CD4-positive, alpha-beta T cell treated with Interleukin-4 for 1 hour (primary cell): ENCODE measurements at places on chromosomes 3 and 15.

DNA sequence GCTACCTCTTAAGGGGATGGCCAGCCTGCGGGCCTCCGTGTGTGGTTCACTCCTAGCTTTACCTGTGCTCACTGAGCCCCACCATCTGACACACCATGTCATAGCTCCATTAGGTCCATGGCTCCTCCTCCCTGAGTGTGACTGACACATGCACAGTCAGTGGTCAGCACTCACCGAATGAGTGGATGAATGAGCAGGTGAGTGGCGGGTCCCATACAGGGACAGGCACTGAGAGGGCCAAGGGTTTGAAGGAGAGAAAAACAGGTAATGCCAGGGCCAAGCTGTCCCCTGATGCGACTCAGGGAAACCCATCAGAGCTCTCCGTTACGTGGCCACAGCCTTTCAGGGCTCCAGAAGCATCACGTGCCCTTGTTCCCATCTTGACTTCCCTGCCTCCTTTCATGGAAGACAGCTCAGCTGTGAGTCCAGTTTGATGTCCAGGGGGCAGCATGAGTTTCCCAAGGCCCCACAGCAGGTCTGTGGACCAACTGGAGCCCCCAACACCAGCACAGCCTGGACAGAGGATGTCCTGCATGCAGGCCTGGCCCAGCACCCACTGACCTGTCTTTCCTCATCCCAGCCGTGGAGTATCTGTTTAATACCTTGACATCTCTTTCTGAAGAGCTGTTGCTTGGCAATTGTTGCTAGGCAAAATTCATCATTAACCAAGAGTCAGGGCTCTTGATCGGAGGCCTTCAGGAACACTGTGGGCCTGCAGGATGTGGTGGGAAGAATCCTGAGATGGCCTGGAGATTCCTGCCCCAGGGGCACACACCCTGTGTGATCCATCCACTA lies 84.4 kb downstream of the PLXNA1 start:
- DNase-seq = no peak

GRCh38 chr3:126337980-126338651 lies 19.1 kb downstream of the KLF15 start:
- no peak for DNase-seq

DNA sequence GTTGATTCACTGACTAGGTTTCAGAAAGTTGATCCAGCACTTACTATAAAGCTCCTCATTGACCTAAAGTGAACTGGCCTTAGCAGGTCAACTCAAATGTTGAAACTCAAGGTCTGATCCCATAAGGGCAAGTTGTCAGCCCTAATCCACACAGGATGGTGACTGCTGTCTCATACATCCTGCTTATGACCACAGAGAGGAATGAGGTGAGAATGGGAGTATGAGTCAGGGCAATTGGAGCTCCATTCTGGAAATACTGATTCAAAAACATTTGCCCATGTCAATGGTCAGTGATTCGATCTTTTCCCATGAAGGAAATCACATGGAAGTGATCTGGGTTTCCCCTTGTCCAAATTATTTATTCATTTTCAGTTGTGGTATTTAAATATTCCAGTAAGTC lies 78.7 kb downstream of the ZNF385D start:
- no peak for DNase-seq

DNA sequence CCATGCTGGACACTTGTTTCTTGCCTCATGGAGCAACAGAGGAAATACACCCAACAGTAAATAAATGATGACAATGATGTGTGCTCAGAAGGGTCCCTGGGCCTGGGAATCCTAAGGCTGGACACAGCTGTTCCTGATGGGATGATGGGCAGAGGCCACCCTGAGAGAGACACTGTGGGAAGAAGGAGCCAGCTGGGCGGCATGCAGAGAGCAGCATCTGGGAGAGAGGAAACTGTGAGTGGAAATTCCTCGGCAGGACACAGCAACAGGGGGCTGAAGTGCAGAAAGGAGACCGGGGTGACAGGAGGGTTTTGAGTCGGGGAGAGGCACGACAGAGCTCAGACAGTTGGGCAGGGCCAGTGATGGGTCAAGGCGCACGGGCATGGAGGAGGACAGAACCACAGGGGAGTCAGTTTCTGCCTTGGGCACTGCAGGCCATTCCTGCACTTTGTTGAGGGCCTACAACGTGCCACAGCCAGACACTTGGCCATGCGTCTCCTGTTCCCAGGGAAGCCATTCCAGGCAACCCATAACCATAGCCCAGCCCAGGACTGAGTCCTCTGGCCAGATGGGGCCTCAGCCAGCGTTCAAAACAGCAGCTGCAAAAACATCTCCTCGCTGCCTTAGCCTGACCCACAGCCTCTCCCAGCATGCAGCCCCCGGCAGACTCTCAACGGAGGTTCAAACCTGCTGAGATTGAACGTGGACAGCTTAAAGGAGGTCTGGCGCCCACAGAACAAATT lies 36.7 kb upstream of the SLC6A1 start:
- no peak for DNase-seq

DNA sequence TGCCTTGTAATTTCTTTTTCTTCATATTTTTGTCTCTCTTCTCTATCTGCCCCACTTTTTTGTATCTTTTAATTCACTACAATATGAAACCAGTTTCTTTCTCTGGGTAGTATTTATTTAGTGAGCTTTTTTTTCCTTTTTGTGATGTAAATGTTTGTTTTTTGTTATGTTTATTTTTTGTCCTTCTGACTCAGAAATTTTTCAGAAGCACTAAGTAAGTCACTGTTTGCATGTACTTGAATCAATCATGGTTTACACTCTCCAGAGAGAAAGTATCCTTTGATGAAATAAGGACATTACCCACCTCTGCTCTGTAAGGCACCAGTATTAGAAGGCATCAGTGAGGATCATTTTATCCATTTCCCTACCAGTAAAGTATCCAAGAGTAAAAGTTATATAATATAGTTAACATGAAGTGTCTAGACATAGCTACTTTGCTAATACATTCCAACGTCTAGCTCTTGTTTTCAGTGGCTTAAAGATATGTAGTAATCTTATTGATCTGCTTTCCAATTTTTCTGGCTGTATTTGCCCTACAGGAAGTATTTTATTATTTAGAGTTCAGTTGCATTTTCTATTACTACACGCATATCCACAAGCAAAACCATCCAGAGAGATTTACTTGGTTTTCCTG lies 25.4 kb downstream of the FILIP1L start:
- no peak for DNase-seq

- DNase-seq = no peak
Measured at GRCh38 chr3:161199926-161200325, 21.2 kb upstream of the NMD3 start.

GRCh38 chr3:116190095-116190494 lies 255.2 kb downstream of the LSAMP start:
- no peak for DNase-seq

DNA sequence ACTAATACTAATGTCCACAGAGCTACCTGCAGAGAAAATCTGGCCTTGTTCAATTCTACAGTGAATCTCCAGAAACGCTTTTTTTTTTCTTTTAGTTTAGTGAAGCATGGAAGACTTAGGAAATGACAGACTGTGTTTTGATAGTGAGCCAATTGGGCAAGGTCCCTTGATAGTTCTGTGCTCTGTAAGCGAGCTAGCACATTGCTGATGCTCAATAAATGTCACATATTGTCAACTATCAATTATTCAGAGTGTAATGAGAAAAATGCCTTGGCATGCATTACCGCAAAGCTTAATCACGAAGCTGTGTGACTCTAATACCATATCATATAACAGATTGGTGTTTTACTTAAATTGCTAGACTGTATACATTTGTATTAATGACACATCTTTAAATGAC lies 5.2 kb upstream of the C3orf85 start:
- no peak for DNase-seq

DNA sequence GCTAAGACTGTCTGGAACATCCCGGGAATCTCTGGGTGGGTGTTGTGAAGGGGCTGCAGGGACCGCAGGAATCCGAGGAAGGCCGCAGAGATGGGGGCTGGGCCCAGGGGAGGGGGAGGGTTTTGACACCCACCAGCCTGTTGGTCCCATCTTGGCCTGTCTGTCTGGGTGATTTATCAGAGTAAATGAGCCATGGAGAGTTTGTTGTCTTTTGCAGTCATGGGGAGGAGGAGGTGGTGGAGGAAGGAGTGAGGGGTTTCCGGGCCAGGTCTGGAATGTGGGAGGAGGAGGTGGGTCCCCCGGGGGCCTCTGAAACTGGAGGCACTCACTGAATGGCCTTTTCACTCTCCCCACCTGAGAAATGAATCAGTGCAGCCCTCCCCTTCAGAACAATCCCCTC lies 11.5 kb downstream of the SEMA3F start:
- no peak for DNase-seq

- no peak for DNase-seq
Measured at GRCh38 chr15:28943611-28944230, 57.9 kb downstream of the APBA2 start.

DNA sequence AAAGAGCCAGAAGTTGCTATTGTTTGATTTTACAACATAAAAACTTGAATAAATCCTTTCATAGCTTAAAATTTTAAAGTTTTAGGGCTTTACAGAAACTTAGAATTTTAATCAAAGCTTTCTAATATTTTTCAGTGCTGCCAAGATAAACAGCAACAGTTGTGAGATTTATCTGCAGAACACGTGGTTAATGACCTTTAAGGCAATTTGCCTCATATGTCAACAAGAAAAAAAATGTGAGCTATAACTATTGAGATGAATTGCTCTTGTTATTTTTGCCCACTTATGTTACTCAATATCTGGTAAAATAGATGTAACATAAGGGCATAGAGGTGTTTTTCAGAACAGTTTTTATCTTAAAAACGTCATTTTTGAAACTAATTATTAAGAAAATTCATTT lies 96.7 kb upstream of the NECTIN3 start:
- no peak for DNase-seq

- DNase-seq = no peak
Measured at GRCh38 chr3:152677491-152677890, 157.4 kb upstream of the P2RY1 start.

DNA sequence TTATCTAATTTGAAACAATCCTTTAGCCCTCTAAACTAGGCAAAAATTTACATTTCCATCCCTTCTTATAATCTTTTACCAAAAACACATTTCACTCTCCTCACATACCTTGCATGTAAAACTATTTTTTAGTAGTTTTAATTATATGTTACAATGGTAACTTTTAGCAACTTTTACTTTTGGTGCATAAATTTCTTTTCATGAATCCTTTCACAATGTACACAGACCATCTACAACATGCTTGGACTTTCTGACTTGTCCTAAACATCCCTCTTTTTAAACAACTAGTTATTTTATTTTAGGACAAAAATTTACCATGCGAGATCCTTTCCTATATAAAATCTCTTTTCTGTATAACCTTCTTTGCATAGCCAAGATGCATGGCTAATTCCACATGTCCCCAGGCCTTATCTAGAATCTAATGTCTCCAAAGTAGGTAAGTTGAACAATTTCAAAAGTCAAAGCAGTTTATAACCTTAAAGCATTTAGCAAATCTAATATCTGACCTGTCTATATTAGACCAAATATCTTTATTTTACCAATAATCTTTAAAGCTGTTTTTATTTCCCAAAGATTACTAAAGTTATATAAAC lies 14.4 kb upstream of the ALDH1L1 start:
- DNase-seq = no peak

- DNase-seq = no peak
Measured at GRCh38 chr3:149647812-149648211, 10.0 kb downstream of the WWTR1 start.

DNA sequence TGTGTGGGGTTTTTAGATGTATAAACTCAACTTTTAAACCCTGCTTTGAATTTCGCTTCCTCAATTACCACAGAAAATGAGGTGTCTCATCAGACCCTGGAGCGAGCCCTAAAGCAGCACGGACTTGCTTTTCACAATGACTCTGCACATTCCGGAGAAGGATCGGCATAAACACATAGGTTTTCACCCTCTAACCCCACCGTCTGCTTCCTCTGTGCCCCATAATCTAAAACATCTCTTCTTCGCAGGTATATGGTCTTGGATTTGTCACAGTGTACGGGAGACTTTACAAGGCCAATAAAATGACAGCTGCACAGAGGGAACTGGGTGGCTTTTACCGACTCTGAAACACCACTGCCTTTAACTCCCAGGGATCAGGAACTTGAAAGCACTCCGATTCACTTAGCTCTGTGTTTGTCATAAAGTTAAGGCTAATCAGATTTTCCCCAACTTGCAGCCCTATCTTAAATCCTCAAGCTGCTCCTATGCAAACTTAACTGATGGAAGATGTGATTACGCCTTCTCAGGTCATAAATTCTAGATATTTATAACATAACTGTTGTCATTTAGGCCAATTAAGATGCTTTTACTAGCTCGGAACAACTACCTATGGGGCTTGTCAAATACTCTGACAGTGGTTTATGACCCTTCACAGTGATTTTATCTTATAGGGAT lies 133.4 kb upstream of the WNT5A start:
- peak; percentile 65 for DNase-seq

DNA sequence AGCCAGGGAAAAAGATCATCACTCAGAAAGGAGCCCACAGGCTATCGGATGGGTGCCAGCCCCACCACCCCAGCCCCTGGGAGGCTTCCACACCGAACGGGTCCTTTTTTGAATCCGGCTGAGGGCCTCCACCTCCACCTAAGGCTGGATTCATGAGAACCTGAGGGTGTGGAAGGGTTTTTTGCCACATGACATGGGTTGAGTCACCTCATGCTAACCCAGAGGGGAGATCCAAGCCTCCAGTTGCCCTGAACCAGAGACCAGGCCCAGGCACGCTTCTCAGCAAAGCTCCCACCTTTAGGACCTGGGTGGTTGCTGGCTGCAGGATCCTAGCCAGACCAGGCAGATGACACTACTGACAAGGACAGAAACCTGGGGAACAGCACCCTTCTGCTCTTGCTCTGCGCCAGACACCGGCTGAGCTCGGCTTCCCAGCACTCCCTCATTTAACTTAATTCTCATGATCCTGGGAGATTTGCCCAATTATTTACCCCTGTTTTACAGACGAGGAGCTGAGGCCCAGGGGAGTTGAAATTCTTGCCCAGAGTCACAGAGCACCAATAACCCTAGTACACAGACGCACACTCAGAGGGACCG lies 25.6 kb downstream of the DUSP7 start:
- no peak for DNase-seq

DNA sequence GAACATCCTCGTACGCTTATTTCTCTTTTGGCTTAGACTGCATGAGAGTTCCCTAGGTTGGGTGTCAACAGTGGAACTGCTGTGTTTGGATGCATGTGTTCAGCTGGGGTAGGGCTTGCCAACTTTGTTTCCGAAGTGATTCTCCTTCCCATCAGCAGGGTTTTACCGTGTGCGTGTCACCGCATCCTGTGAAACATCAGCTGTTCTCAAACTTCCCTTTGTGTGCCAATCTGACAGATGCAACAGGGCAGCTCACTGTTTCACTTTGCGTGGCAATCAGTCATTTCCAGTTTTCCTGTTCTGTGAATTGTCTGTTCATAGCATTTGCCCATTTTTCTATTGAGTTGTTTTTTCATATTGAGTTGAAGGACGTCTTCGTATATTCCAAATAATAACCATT lies 218.8 kb downstream of the VPS13C start:
- no peak for DNase-seq
